ENCODE measurements at places on chromosomes 3 and 15.

DNA sequence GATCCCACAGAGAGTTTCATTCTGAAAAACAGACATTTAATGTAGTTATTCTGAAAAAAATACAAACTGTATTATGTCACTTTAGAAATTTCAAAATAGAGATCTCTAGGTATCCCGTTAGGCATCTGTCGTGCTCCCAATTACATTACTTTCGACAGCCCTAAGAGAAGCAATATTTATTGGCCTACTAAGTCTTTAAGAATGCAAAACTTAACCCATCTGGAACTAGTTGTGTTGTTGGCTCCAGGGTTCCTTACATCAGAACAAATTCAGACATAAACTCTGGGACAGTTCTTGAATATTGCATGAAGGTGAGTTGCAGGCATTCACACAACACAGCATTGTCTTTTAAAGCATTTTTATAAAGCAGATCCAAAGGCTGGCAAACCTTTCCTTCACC, 498.4 kb downstream of the FHIT start:
- DNase-seq, result no peak

DNA sequence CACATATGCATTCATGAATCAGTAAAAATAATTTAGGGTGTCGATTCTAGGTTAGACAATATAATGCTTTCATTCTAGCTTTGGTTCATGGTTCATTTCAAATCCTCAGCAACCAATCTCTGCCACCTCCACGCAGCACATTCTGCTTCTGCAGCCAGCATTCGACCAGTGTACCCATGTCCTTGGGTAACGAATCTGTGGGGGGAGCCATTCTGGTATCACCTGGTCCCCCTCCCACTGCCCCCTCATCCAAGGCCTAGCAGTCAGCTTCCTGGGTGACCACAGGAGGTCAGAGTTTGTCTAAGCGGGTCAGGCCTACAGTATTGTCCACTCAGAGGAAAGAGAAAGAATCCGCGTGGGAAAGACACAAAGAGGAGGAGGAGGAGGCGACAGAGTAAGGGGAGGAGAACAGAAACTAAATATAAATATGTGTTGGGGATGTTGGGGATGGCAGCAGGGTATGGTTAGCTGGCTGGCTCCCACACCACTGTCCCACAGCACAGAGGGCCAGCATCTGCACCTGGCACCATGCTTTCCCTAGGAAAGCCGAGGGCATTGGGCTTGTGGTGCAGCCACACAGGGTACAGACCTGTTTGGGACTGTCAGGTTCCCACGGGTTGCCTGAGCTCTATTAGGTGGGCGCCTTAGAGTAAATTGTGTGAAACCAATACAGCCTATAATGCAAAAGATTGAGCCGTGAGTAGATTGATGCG, 12.1 kb downstream of the PAK6 start:
- DNase-seq, result no peak

DNA sequence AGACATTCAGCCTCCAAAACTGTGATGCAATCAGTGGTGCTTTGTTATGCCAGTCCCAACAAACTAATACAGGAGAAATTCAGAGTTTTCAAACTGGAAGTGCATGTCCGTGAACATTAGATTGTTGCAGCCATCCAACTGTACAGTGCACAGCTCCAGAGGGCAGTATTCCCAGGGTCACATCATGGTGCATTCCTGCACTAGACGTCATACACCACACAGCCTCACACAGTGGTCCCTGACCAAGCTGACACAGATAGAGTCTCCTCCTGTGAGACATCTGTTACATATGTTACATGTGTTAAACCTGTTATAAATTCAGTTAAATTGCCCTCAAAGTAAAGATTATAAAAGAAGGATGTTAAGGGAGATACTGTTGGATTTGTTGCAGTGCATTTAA, 209.0 kb downstream of the LRRN1 start:
- no peak for DNase-seq

- no peak for DNase-seq
These were observed 41.1 kb downstream of the VGLL3 start for GRCh38 chr3:86949850-86950249.

DNA sequence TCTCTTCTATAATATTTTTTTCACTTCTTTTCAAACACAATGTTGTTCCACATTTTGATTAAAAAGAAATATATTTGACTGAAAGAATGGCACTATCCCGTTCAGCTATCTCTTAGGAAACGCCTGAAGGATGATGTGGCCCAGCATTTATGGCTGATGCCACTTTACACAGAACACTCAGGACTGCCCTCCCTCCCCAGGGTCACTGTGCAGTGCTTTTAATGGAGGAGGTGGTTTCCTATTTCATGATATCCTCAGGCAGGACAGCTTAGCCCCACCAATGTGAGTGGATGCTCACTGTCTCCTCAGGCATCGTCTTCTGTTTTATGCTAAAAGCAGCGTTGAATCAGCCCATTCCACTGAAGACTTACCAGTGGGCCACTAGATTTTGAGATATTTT, 135.9 kb downstream of the KCNAB1 start:
- DNase-seq, result no peak

DNA sequence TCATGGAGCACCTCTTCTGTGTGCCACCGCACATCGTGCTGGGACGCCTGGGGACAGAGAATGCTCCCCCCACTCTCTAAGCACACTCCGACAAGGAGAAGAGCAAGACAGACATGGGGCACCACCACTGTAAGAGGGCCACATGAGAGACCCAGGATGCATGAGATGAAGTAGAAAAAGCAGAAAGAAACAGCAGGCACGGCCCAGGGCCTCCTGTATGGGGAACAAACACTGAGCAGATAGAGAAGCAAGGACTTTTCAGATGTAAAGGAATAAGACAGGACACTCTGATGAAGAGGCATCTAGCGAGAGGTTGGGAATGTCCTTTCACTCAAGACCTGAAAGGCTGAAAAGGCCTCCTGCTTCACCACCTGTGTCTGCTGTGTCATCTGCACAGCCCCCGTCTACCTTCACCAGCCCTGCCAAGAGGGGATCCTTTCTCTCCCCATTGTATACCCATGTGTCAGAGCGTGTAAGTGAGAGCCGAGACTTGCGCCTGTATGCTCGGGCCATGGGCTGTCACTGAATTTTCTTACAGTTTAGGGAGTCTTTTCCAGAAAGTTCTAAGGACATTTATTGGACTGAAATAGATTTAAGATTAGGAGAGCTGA, 125.6 kb downstream of the LRRK1 start:
- no peak for DNase-seq

GRCh38 chr3:7506606-7507180, 645.8 kb downstream of the GRM7 start:
- no peak for DNase-seq

GRCh38 chr3:96619475-96619874, 194.9 kb upstream of the EPHA6 start:
- DNase-seq, result no peak

GRCh38 chr3:194201953-194202666, 66.2 kb downstream of the HES1 start:
- DNase-seq, result no peak

DNA sequence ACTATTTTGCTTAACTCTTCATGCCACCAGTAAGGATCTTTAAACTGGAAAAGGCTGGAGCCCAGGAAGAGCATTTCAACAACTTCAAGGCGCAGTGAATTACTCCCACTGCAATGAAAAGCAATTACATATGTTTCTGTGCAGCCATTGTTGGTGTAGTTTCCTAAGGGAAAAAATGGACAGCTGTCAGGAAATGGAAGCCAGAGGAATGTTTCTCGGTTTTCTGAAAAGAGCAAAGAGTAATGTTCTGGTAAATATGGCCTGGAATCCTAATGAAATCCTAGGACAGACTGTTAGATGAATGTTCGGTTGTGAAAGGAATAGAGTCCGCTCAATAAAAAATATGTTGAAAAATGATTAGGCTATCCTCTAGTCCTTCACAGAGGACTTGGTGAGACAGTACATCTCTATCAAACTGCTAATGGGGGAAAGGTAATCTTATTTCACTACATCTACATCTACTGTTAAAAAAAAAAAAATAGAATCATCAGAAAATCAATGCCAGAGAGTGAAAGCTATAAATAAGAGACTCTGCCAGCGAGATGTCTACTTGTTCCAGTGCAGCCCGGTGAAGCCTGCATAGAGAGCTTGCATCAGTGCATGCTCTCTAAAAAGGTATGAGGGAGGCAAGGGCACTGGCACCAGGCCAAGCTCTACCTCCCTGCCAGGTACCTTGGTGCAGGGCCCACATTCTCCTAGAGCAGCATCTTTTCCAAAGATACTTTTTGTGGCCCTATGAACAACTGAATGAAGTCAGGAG, 68.2 kb upstream of the TJP1 start:
- DNase-seq, result no peak

DNA sequence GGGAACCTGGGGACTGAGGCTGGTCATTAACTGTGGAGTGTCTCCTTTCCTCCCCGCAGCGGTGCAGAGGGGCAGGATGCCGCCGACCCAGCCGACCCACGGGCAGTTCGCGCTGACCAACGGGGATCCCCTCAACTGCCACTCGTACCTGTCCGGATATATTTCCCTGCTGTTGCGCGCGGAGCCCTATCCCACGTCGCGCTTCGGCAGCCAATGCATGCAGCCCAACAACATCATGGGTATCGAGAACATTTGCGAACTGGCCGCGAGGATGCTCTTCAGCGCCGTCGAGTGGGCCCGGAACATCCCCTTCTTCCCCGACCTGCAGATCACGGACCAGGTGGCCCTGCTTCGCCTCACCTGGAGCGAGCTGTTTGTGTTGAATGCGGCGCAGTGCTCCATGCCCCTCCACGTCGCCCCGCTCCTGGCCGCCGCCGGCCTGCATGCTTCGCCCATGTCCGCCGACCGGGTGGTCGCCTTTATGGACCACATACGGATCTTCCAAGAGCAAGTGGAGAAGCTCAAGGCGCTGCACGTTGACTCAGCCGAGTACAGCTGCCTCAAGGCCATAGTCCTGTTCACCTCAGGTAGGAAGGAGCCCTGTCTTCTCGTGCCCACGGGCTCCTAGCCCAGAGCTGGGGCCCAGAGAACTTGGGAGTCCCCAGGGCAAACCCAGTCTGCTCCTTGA, 3.7 kb downstream of the NR2F2 start:
- DNase-seq, result no peak

GRCh38 chr3:17840651-17841050, 98.2 kb upstream of the TBC1D5 start:
- no peak for DNase-seq

DNA sequence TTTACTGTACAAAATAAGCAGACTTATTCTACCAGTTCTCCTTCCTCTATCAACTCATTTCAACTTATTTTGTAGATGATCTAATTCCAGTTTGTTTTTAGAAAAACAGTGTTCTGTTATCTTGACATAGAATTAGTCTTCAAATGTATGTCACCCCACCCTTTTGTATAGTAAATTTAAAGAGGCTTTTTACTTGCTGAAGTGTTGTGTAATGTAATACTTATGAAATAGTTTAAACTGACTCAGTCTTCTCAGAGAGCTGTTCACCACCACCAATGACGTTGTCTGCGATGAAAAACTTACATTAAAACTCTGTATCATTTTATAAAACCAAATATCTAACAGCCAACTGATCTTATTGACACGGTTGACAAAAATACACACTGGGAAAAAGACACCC, 82.9 kb downstream of the RAP2B start:
- no peak for DNase-seq

DNA sequence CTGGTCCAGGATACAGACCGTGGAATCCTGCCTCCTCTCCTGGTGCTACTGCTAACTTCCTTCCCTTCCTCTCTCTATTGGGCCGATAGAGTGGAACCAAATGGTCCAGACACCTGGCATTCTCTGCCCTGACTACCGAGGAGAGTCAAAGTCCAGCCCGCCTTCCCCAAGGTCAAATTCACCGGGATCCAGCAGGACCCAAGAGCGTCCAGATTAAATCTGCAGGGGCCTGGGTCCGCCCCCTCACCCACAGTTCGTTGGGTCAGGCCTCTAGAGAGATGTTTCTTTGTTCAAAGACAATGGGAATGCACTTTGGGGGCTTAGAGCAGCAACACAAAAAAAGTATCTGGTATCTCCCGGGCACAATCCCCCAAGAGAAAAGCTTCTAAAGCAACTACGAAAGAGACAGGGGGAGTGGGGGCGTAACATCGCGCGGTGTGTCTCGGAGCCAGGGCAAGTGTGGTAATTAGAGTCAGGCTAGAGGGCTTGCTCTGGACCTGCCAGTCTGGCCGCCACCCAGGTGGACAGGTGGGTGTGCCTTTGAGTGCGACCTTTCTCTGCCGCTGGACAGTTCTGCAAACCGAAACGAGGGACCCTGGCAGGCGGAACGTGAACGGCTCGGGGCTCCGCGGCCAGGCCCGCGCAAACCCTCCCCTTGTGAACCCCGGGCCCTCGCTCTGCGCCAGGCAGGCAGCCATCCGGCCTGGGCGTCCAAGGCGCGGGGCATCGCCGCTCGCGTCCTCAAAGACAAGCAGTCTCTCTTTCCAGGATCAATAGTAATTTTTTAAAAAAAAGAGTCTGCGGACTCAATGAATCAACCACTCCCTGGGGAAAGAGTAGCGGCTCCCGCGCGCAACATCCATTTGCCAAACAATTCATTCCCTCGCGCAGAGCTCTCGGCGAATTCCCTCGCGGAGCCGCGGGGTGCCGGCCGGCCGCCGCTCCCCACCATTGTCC, 806 bp downstream of the KLHL25 start:
- DNase-seq, result no peak

GRCh38 chr3:107740992-107741896, 218.5 kb downstream of the BBX start:
- DNase-seq, result no peak

- DNase-seq, result no peak
These were observed 471.7 kb upstream of the MCTP2 start for GRCh38 chr15:93759629-93760028.

GRCh38 chr15:73078291-73078690, 26.0 kb downstream of the NEO1 start:
- DNase-seq, result no peak

- DNase-seq, result no peak
These were observed 78.8 kb upstream of the SETMAR start for GRCh38 chr3:4224331-4224730.

DNA sequence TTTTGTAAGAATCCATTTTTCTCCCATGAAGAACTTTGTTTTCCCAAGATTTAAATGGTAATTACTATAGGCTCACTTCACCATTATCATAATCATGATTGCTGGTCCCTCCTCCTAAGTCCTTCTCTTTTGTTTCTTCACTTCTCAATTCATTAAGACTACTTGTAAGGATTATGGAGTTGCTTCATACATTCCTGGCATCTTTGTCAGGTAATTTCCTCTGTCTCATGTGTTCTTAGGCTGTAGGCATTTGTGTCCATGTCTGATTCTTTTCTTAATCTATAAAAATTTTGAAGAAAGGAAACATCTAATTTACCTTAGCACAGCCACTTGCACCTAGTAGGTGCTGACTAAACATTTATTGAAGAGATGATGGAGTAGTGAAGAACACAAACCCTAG, 79.9 kb upstream of the SATB1 start:
- DNase-seq, result no peak

DNA sequence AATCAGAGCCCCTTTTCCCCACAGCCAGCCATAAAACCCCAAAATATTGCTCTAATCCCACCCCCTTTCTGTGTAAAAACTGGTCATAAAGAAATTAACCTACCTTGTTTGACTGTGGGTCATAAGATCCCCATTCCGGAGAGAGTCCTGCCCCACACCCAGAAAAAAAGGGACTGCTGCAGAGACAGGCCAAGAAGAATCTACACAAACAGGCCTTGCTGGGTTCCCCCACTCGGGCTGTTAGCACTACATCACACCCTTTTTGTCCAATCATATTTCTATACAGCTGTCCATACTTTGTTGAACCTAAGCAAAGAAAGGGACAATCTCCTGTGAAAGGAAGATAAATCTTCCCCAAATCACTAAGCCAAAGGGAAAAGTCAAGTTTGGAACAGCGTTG, 84.4 kb upstream of the MFGE8 start:
- DNase-seq, result no peak

GRCh38 chr3:158491968-158492367, 79.0 kb upstream of the MLF1 start:
- DNase-seq, result no peak

All from stimulated activated CD4-positive, alpha-beta T cell treated with anti-CD3 and anti-CD28 coated beads, TNF-alpha, amount 100 ng/mL, for 48 hours (primary cell).